ENCODE measurements at places on chromosomes 5 and 9. TPM values are rescaled to one million over a fixed set of nuclear protein-coding genes. Genes with fewer than 3 reads are reported as not detected.

Gene SH3RF2
- total RNA-seq: 1.0 TPM

Gene PRR16
- 9.3 TPM for total RNA-seq

Gene ANGPTL2
- total RNA-seq: 184 TPM

Gene SLC46A2
- not detected for total RNA-seq

Gene SPINK5
- total RNA-seq: not detected

Gene SV2C
- total RNA-seq: not detected

Gene GPRIN1
- total RNA-seq: 6.3 TPM

Gene IL5
- not detected for total RNA-seq

Gene ACSL6
- not detected for total RNA-seq

Gene CCL21
- total RNA-seq: not detected

Gene FBP1
- not detected for total RNA-seq

Gene INSL4
- total RNA-seq: not detected

Gene ATP6V1G1
- total RNA-seq: 106 TPM

Gene JAKMIP2
- 0.50 TPM for total RNA-seq

Gene USP20
- 15.1 TPM for total RNA-seq

Gene TAS2R1
- not detected for total RNA-seq

Gene MEGF10
- under 0.01 TPM for total RNA-seq

Data from smooth muscle cell of trachea (primary cell).